ENCODE measurements at places on chromosomes 4 and X. TPM values are rescaled to one million over a fixed set of nuclear protein-coding genes. Genes with fewer than 3 reads are reported as not detected.

The MAGEB2 gene
- not detected for polyA plus RNA-seq

The ATP10D gene
- 3.4 TPM for polyA plus RNA-seq

The USP53 gene
- 9.7 TPM for polyA plus RNA-seq

The EVC gene
- 4.0 TPM for polyA plus RNA-seq

The PASD1 gene
- not detected for polyA plus RNA-seq

The UVSSA gene
- polyA plus RNA-seq: 7.0 TPM

The SLIT2 gene
- 5.2 TPM for polyA plus RNA-seq

The PF4V1 gene
- polyA plus RNA-seq: not detected

The NMU gene
- polyA plus RNA-seq: 0.36 TPM

The BMPR1B gene
- 0.34 TPM for polyA plus RNA-seq

The PAGE1 gene
- not detected for polyA plus RNA-seq

The SASH3 gene
- polyA plus RNA-seq: 14.9 TPM

The TLR6 gene
- polyA plus RNA-seq: 0.14 TPM

The CTAG1A gene
- 0.51 TPM for polyA plus RNA-seq

The ZDHHC9 gene
- 16.3 TPM for polyA plus RNA-seq

The EMCN gene
- polyA plus RNA-seq: 15.9 TPM

The IRS4 gene
- not detected for polyA plus RNA-seq

The PSAPL1 gene
- polyA plus RNA-seq: 0.22 TPM

The SMAD1 gene
- 11.3 TPM for polyA plus RNA-seq

The NALF2 gene
- 1.2 TPM for polyA plus RNA-seq

The GLOD5 gene
- not detected for polyA plus RNA-seq

The NLGN3 gene
- 0.15 TPM for polyA plus RNA-seq

The HSPA4L gene
- polyA plus RNA-seq: 0.77 TPM

The TBC1D1 gene
- polyA plus RNA-seq: 11.7 TPM

The UGT2A3 gene
- polyA plus RNA-seq: 0.04 TPM

The NR3C2 gene
- 3.1 TPM for polyA plus RNA-seq

The MAGEA2 gene
- polyA plus RNA-seq: not detected

The BCORL1 gene
- 5.2 TPM for polyA plus RNA-seq

The NAT8L gene
- polyA plus RNA-seq: 11.5 TPM

The DACH2 gene
- polyA plus RNA-seq: 0.17 TPM

The ARMCX4 gene
- polyA plus RNA-seq: 2.4 TPM

The CA5B gene
- 7.4 TPM for polyA plus RNA-seq

The CYTL1 gene
- 0.91 TPM for polyA plus RNA-seq

The LRCH2 gene
- polyA plus RNA-seq: 2.7 TPM

The DMD gene
- polyA plus RNA-seq: 11.5 TPM

The SYTL5 gene
- 1.7 TPM for polyA plus RNA-seq

The DGKK gene
- polyA plus RNA-seq: not detected

The HERC5 gene
- 3.7 TPM for polyA plus RNA-seq

Measured in adipose tissue (tissue), 3 donors.